PC-3 (cell line): ENCODE measurements at places on chromosomes 16 and 17. TPM values are rescaled to one million over a fixed set of nuclear protein-coding genes. Genes with fewer than 3 reads are reported as not detected.
A peak's percentile ranks its signal among the peaks of the same experiment; 100 is the strongest.

GRCh38 chr16:7318686-7319085 is 14.0 kb upstream of the RBFOX1 start:
- no peak for DNase-seq

- no peak for DNase-seq
These were observed 1.6 kb downstream of the HS3ST6 start for GRCh38 chr16:1916640-1916990.

DNA sequence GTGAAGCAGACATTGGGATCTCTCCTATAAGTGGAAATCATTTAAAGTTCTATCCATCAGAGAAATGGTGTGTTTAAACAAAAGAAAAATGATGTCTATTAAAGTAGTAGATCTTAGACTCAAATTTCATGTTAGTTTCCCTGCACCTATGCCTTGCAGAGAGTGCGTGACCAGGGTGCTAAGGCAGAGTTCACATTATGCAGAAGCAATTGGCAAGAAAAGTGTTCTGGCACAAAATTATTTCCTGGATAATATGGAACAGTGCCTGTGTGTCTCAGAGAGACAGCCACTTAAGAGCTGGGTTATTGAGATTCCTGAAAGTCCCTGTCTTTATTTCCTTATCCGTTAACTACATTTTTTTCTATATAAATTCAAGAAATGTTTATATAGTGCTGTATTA is 457.0 kb downstream of the CDH8 start:
- DNase-seq = no peak

GRCh38 chr17:42271006-42271778 is 5.0 kb downstream of the STAT5B start:
- no peak for DNase-seq

- DNase-seq = no peak
These were observed 29.6 kb downstream of the USP32 start for GRCh38 chr17:60362329-60362728.

DNA sequence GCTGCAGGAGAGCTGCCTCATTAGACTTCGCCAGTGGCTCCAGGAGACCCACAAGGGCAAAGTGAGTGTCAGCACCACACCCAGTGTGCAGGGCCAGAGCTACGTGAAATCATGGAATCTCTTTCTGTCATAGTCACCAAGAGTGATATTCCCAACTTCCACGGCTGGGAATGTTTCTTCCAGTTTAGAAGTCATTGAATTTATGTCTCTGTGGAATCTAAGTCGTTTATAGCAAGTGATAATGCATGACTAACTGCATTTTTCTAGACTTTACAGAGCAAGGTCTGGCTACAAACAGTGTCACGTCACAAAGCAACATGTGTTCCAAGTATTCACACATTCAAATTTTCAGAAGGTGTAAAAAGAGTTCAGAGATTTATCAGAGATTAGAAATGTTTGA is 55.5 kb downstream of the SEC14L1 start:
- no peak for DNase-seq

DNA sequence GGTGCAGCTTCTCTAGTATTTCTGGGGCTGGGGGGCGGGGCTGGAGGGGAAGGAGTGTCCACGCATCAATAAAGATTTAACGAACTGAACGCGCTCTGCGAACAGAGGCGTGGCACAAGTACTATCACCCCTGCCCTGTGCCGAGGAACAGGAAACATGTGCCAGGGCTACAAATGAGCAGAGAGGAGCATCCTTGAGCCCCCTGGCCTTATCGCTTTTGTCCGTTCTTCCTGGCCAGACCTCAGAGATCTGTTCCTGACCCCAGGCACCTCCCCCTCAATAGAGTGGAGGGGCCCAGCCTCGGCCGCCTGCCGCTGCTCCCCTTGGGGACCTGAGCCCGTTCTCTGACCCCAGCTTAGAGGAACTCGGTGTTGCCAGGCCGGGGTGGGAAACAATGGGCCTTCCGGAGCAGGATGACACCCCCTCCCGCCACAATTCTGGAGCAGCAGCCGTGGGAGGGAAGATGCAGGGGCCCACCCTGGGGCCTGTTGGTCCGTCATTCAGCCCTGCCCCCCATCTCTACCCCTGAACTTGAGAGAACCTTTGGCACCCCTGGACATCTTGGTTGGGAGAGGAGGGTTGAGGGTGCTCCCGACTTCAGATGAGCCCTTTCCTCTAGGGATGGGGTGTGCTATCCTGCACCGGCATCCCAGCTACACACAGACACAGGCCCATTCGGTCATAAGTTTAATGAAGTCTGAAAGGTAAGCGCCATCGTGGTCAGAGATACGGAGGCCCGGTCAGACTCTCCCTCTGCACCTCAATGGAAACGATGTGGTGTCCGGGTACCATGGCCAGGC is 1.1 kb downstream of the NAA38 start:
- DNase-seq = peak; percentile 59

Gene CDK10
- total RNA-seq = 50.0 and 51.1 TPM in 2 replicates

Gene RCVRN
- not detected in 2 replicates for total RNA-seq

Gene PDILT
- total RNA-seq = not detected in 2 replicates

Gene TEKT1
- total RNA-seq = not detected in 2 replicates

Gene RAB26
- total RNA-seq = 4.6 and 5.6 TPM in 2 replicates

Gene MKS1
- 23.9 and 33.1 TPM in 2 replicates for total RNA-seq

Gene HBA2
- total RNA-seq = not detected in 2 replicates
